ENCODE measurements at places on chromosomes 2 and 18.

DNA sequence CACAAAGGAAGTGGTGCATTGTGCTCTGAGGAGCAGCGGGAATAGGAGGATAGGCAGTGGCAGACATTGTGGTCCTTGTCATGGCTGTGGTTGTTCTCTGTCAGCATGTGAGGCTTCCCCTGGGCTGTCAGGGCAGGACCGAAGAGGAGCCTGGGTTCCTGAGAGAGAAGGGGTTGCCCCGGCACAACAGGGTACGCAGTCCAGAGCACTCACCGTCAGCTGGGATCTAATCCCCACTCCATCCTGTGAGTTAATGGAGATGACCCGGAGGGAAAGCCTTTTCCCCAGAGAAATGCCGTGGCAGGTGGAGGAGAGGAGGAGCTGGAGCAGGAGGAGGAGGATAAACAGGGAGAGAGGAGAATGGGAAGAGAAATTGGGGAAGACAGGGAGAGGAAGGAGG lies 396.7 kb upstream of the HS6ST1 start:
- H3K4me1 ChIP-seq, result no peaks in the 10 kb centered on the region
- H3K4me3 ChIP-seq, result no peak overlapping the region
- no peak overlapping the region for H3K27ac ChIP-seq
- DNase-seq, result no peak
- no peaks in the 10 kb centered on the region for H3K36me3 ChIP-seq

DNA sequence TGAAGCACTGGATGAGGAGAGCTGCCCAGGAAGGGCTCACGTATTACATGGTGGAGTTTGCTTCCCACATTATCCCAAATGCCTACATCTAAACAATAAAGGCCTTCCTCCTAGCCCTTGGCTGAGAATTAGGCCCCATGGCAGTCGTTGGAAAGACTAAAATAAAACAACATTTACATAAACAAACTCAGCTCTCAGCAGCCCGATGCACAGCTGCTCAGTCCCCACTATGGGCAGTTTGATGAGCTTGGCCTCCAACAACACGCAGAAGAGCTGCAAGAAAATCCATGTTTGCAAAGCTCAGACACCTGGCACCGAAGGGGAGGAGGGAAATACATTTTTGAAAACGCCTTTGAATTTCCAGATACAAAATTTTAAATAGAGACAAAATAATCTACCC lies 352.4 kb downstream of the EIPR1 start:
- H3K27ac ChIP-seq, result no peak overlapping the region
- no peak for DNase-seq
- no peak overlapping the region for H3K4me3 ChIP-seq
- no peaks in the 10 kb centered on the region for H3K36me3 ChIP-seq
- no peaks in the 10 kb centered on the region for H3K27me3 ChIP-seq

DNA sequence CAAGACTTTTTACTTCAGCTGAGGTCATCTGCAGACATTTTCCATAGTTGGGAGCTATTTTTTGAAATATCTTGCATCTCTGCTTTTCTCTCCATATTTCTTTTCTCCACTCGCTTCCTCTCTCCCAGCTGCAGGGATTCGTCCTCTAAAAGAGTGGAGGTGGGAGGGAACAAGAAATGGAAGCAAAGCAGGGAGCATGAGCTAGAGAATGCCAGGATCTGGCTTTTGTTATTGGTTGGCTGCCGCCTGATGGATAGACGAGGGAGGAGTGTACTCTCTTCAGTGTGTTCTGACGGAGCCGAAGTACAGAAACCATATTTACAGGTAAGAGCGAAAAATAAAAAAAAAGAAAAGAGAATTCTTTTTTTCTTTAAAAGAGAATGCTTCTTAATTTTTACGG lies at the start of gene CSRNP3:
CSRNP3 (plus strand) TSS at position 282 of the 400 bp plus-strand sequence. CDS start 125,368 bp downstream, outside the sequence.
- peak within 1 kb of the TSS; percentile 27 for H3K4me3 ChIP-seq
- peak; percentile 66 for DNase-seq
- no peaks in the 10 kb centered on the region for H3K27me3 ChIP-seq
- H3K4me1 ChIP-seq, result no peaks in the 10 kb centered on the region
- no peaks in the 10 kb centered on the region for H3K36me3 ChIP-seq

- no peaks in the 10 kb centered on the region for H3K27me3 ChIP-seq
- no peak overlapping the region for H3K27ac ChIP-seq
- DNase-seq, result no peak
- H3K4me3 ChIP-seq, result no peak overlapping the region
- no peaks in the 10 kb centered on the region for H3K36me3 ChIP-seq
- no peaks in the 10 kb centered on the region for H3K4me1 ChIP-seq
Observed at GRCh38 chr2:235366390-235366789, 127.5 kb upstream of the AGAP1 start.

GRCh38 chr18:42155024-42155423 lies 200.0 kb downstream of the PIK3C3 start:
- H3K27me3 ChIP-seq, result no peaks in the 10 kb centered on the region
- no peak overlapping the region for H3K27ac ChIP-seq
- no peaks in the 10 kb centered on the region for H3K36me3 ChIP-seq
- no peak for DNase-seq

DNA sequence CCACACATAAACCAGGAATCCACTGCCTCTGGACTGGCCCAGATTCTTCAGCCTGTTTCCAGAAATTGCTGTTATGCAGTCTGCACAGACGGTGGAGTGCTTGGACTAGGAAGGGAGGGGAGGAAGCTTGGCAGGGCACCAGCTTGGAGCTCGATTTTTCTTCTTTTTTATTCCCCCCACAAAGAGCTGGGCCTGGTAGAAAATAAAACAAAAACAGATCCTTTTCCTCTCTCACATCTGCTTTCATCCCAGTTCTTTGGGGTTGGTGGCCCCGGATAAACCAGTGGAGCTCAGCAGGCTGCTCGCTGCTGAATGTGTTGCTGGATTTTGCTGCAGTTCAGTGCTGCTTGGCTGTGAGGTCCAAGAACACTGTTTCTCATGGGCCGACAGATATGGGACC lies 16.0 kb downstream of the LRRTM1 start:
- no peaks in the 10 kb centered on the region for H3K36me3 ChIP-seq
- no peak overlapping the region for H3K4me3 ChIP-seq
- no peak for DNase-seq
- no peaks in the 10 kb centered on the region for H3K27me3 ChIP-seq

GRCh38 chr2:183244300-183244844 lies 120.1 kb downstream of the NUP35 start:
- no peak overlapping the region for H3K4me3 ChIP-seq
- no peaks in the 10 kb centered on the region for H3K27me3 ChIP-seq
- DNase-seq, result no peak
- H3K36me3 ChIP-seq, result no peaks in the 10 kb centered on the region
- H3K27ac ChIP-seq, result no peak overlapping the region

DNA sequence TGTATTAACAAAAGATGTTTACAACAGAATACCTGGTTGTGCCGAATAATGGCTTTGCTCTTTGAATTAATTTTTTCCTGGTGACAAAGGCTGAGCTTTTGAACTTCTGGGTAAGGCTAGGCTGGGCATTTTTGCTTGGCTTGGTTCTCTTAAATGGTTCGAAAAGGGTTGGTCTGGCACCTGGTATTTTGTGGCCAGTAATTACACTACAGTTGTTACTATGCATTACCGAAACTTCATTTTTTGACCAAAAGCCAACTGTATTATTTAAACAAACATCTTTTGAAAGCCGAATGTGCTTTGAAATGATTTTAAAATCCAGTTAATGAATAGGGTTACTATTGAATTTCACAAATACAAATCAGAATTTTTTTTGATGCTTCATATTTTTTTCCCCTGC lies 19.4 kb upstream of the NFE2L2 start:
- H3K27me3 ChIP-seq, result no peaks in the 10 kb centered on the region
- H3K4me1 ChIP-seq, result no peaks in the 10 kb centered on the region
- H3K27ac ChIP-seq, result no peak overlapping the region
- DNase-seq, result no peak
- no peak overlapping the region for H3K4me3 ChIP-seq

GRCh38 chr2:29295845-29296244 lies 180.6 kb downstream of the CLIP4 start:
- no peak for DNase-seq
- H3K27me3 ChIP-seq, result no peaks in the 10 kb centered on the region
- H3K4me1 ChIP-seq, result no peaks in the 10 kb centered on the region

- no peaks in the 10 kb centered on the region for H3K4me1 ChIP-seq
- H3K27ac ChIP-seq, result no peak within 1 kb of the TSS
- H3K27me3 ChIP-seq, result no peaks in the 10 kb centered on the region
- H3K4me3 ChIP-seq, result peak within 1 kb of the TSS; percentile 37
- H3K36me3 ChIP-seq, result no peaks in the 10 kb centered on the region
Observed at GRCh38 chr2:224401641-224402342, at the start of gene FAM124B. FAM124B (minus strand) TSS chr2:224402107; CDS start chr2:224401768, 339 bp downstream.

DNA sequence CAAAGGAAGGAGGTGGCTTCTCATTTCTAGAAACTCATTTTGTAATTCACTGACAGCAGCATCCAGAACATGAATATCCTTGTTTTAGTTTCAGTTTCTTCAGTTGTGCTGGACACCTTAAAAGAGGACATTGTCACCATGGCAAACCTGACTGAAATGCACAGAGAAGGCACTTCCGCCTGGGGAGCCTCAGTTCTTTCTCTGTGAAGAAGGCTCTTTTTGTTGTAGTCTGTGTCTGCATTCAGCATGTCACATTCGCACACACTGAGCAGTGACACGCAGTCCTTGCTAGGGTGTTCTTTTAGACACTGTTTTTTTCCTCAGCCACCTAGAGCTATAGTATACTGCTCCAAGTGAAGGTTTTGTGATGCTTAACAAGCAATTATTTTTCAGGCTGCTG lies 9.5 kb upstream of the RPRM start:
- no peaks in the 10 kb centered on the region for H3K4me1 ChIP-seq
- no peaks in the 10 kb centered on the region for H3K27me3 ChIP-seq
- no peaks in the 10 kb centered on the region for H3K36me3 ChIP-seq
- H3K27ac ChIP-seq, result no peak overlapping the region

- no peak for DNase-seq
- no peaks in the 10 kb centered on the region for H3K27me3 ChIP-seq
- no peaks in the 10 kb centered on the region for H3K4me1 ChIP-seq
- no peak overlapping the region for H3K4me3 ChIP-seq
Observed at GRCh38 chr18:52387175-52387574, 47.2 kb downstream of the DCC start.

GRCh38 chr2:238857959-238858358 lies 10.1 kb downstream of the TWIST2 start:
- H3K4me1 ChIP-seq, result no peaks in the 10 kb centered on the region
- H3K27ac ChIP-seq, result no peak overlapping the region

GRCh38 chr18:5969989-5970403 lies 74.7 kb upstream of the TMEM200C start:
- no peak overlapping the region for H3K27ac ChIP-seq
- H3K4me1 ChIP-seq, result no peaks in the 10 kb centered on the region
- no peaks in the 10 kb centered on the region for H3K27me3 ChIP-seq
- no peak overlapping the region for H3K4me3 ChIP-seq
- no peak for DNase-seq
- H3K36me3 ChIP-seq, result no peaks in the 10 kb centered on the region

GRCh38 chr18:48896875-48897511 lies 53.8 kb downstream of the SMAD7 start:
- no peaks in the 10 kb centered on the region for H3K36me3 ChIP-seq
- H3K27ac ChIP-seq, result no peak overlapping the region
- peak; percentile 26 for DNase-seq
- H3K4me3 ChIP-seq, result no peak overlapping the region
- H3K27me3 ChIP-seq, result no peaks in the 10 kb centered on the region
- H3K4me1 ChIP-seq, result no peaks in the 10 kb centered on the region

Data from breast epithelium (tissue), 4 donors.